Frontal cortex (tissue), 4 donors: ENCODE measurements at places on chromosomes 5 and 9. TPM values are rescaled to one million over a fixed set of nuclear protein-coding genes. Genes with fewer than 3 reads are reported as not detected.
A peak's percentile ranks its signal among the peaks of the same experiment; 100 is the strongest.

- no peak for DNase-seq
These were observed 39.3 kb downstream of the NTNG2 start for GRCh38 chr9:132201139-132201538.

DNA sequence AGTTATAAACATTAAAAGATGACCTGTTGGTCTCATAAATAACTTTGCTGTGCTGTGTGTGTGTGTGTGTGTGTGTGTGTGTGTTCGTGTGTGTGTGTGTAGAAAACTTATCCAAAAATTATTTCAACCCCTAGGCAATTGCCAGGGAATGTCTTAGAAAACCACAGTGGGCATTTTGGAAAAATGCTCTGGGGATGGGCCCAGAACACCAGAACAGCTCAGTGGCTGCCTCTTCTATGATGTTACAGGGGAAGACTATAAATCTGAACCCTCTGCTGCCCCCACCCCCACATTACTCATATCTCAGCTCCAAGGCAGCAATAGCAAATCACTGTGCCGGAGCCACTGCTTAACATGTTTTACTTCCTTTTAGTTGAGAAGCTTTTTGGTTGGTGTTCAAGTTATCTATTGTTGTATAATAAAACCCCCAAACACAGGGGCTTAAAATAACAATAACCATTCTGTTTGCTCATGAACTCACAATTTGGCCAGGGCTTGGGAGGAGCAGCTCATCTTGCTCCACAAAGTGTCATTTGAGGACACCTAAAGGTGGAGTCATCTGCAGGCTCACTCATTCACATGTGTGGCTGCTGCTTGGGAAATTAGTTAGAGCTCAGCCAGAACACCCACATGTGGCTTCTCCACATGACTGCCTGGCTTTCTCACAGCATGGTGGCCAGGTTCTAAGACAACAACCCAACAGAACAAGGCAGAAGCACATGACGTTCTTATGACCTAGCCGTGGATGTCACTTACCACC lies 40.4 kb downstream of the ACTBL2 start:
- no peak for DNase-seq

DNA sequence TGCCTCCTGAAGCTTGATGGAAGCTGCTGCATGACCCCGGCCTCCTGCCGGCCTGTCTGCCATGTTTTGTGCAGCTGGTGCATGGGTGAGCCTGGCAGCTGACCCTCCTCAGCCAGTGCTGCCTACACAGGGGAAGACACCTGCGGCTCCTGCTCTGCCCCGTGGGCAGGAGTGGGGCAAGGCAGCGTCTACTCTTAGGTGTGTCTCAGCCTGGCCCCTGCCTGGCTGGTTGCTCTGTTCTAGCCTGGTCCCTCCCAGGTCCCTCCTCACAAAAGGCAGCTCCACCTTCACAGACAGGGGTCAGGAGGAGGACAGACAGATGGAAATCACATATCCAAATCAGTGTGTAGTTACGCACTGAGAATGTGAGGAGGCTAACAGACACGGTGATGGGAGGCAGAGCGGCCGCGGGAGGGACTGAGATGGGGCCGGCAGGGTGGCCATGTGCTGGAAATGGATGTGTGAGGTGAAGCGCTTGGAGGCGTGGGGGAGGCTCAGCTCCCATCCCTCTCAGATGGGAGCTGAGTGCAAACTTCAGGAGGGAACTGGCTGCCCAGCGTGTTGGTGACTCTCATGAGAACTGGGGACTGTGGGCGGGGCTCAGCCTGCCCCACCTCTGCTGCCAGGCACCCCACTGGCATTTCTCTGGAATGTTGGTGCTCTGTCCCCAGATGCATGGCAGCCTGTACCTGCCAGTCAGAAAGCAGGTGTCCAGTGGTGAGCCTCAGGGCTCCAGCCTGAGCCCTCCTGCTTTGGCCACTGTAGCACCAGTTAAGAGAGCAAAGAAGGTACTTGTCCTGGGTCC lies 43.4 kb downstream of the PPARGC1B start:
- DNase-seq, result no peak

- DNase-seq, result no peak
These were observed 43.1 kb downstream of the PRR16 start for GRCh38 chr5:120507197-120507596.

DNA sequence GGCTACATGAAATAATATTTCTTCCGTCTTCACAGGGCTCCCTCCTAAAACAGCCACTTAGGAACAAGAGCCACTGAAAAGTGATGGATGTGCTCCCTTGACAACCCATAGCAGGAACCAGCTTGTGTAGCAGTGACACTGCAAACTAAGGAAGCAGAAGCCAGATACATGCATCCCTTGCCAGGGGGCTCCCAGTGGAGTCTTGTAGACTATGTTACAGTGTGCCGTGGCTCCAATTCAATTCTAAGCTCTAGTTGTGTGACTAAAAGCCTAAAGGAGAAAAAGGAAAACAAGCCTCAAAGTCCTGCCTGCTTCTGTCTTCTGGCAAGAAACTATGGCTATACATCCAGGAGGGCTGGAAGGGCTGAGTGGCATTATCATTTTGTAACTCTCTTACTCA lies 12.2 kb upstream of the TAF1L start:
- DNase-seq, result no peak

DNA sequence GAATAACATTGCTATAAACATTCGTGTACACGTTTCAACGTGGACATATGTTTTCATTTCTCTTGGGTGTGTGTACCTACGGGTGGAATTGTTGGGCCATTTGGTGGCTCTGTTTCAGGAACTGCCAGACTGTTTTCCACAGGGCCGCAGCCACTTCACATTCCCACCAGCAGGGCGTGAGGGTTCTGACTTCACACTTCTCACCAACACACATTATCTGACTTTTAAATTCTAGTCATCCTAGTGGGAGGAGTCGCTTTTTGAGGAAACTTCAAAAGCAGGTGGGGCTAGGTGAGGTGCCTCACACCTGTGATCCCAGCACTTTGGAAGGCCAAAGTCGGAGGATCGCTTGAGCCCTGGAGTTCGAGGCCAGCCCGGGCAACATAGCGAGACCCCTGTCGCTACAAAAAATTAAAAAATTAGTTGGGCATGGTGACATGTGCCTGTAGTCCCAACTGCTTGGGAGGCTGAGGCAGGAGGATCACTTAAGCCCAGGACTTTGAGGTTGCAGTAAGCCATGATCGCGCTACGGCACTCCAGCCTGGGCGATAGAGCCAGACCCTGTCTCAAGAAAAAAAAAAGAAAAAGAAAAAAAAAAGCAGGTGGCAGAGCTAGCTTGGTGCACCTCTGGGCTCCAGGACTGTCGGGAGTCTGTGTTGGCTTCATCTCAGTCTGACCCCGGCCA lies 28.5 kb downstream of the TSPAN17 start:
- no peak for DNase-seq

- no peak for DNase-seq
These were observed 17.1 kb downstream of the MTREX start for GRCh38 chr5:55324815-55325418.

GRCh38 chr5:82334856-82335255 lies 56.7 kb upstream of the RPS23 start:
- DNase-seq, result no peak

DNA sequence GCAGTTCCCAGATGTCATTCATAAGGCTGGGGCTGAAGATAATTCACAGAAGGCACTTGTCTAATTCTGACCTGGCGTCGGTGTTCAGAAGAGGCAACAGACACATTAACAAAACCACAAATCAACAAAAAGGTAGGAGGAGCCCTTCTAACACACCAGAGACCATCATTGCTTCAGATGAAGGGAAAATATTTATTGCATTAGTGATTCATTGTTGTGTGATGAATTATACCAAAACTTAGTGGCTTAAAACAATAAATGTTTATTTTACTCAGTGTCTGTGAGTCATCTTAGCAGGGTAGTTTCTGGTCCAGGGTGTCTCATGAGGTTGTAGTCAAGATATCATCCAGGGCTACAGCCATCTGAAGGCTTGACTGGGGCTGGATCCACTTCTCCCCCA lies 91.3 kb upstream of the KIF2A start:
- no peak for DNase-seq

DNA sequence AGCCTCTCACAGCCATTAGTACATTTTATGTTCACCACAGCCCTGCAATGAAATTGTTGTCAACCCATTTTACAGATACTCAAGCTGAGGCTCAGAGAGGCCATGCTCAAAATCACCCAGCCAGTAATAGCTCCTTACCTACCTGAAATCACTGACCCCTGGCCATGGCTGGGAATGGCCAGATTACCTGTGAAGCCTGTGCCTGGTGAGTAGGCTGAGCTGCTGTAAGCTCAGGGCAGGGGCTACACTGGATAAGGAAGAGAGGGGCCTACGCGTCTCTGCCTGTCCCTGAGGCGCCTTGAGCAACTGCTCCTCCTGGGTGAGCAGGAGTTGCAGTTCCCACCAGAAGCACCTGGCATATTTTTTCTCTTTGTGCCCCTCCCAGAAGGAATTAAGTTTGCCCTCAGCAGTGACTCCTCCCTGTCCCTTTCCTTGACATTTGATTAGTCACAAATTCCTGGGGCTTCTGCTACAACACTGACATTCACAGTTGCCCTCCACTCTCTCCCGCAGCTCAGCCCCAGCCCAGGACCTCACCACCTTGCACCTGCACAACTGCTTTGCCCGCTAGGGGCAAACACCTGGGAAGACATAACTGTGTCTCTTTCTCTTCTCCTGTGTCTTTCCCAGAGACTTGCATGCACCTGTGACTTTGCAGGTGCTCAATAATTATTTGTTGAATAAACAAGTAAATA lies 5.7 kb downstream of the CLTB start:
- DNase-seq, result no peak

- DNase-seq, result no peak
These were observed 55.4 kb downstream of the SEMA4D start for GRCh38 chr9:89442501-89442978.

- no peak for DNase-seq
These were observed 12.2 kb upstream of the CLPTM1L start for GRCh38 chr5:1356873-1357787.

- no peak for DNase-seq
These were observed 71.4 kb downstream of the INSYN2B start for GRCh38 chr5:169908864-169909263.

DNA sequence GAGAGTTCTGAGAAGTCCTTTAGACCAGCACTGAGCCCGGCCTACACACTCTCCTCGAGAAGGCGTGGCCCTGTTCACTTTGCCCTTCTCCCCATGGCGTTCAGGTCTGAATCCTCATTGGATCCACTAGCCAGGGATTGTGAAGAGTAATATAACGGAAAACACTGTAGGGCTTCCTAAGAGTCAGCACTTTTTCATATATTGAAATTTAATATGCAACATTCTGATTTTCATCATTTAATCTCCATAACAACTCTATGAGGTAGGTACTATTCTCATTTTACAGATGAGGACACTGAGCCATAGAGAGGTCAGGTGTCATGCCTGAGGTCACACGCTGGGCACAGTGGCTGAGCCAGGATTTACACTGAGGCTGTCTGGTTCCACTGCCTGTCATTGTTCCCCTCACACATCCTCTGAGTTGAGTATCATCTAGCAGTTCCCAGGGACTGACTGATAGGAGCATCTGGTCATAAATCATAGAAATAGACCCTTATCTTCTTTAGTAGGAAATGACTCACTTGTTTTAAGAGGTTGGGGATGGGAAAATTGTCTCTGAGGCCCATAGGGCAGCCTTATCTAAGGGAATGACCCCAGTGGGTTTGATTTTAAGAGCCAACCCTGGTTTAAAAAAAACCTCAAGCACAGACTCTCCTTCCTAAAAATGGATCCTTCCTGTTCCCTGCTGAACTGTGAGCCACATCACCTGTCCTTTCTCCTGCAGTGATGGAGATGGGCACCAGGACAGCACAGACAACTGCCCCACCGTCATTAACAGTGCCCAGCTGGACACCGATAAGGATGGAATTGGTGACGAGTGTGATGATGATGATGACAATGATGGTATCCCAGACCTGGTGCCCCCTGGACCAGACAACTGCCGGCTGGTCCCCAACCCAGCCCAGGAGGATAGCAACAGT lies 41.2 kb downstream of the THBS4 start:
- DNase-seq, result no peak

- DNase-seq, result no peak
These were observed 29.5 kb downstream of the PPARGC1B start for GRCh38 chr5:149759563-149759962.

DNA sequence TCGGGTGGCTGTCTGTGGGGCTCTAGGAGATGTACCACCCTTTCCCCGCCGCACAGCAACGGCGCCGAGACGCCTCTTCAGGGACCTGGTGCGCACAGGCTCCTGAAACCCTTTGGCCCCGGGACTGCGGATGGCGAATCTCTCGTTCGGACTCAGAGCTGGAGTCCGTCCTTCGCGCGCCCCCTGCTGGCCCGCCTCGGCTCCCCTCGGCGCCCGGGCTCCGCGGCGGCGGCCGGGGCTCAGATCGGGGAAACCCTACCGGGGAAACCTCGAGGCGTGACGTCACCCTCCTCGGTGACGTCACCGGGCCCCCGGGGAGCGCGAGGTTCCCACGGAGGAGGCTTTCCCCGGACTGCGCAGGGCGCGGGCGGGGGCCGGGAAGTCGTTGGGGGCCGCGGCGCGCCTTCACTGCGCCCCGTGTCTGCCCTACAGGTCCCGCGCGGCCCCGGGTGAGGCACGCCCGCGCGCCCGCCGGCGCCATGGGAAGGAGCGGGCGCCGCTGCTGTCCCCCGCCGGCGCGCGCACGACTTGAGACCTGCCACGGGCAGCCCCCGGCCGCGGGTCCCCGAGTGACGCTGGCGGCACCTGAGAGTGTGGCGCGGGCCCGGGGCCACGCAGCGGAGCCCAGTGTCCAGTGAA lies 7.9 kb downstream of the PRR7 start:
- DNase-seq, result peak; percentile 98

DNA sequence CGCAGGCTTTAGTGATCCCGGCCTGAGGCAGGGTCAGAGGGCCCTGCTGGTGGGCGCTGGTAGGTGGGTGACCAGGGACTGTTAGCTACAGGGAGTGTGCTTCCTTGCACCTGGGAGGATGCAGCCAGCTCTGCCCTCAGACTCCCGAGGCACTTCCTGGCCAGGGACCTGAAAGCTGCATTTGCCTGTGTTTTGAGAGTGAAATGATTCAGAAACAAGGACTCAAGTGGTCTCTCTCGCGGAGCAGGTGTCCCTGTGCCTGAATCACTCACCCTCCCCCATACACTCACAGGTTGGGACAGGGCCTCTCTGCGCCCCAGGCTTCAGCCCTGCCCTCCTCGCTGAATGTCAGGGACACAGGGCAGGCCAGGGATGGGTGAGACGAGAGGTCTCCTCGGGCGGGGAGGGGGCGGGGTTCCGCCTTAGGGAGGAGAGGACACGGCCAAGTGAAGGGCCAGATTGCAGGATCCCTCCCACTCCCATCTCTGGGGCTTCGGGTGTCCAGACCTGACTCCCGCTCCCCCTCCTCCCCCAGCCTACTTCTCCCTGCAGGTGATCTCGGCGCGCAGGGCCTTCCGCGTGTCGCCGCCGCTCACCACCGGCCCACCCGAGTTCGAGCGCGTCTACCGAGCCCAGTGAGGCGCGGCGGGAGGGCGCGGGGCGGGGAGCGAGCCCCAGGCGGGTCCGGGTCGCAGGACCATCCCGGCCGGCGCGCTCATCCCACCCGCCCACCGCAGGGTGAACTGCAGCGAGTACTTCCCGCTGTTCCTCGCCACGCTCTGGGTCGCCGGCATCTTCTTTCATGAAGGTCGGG lies 1.5 kb downstream of the LTC4S start:
- no peak for DNase-seq

The EPB41L4B gene
- total RNA-seq, result 2.9 TPM

The GABRA6 gene
- total RNA-seq, result under 0.01 TPM

The CDH18 gene
- 17.5 TPM for total RNA-seq

The PHF24 gene
- total RNA-seq, result 19.2 TPM
